ENCODE measurements at places on chromosomes 4 and X. TPM values are rescaled to one million over a fixed set of nuclear protein-coding genes. Genes with fewer than 3 reads are reported as not detected.
A peak's percentile ranks its signal among the peaks of the same experiment; 100 is the strongest.

DNA sequence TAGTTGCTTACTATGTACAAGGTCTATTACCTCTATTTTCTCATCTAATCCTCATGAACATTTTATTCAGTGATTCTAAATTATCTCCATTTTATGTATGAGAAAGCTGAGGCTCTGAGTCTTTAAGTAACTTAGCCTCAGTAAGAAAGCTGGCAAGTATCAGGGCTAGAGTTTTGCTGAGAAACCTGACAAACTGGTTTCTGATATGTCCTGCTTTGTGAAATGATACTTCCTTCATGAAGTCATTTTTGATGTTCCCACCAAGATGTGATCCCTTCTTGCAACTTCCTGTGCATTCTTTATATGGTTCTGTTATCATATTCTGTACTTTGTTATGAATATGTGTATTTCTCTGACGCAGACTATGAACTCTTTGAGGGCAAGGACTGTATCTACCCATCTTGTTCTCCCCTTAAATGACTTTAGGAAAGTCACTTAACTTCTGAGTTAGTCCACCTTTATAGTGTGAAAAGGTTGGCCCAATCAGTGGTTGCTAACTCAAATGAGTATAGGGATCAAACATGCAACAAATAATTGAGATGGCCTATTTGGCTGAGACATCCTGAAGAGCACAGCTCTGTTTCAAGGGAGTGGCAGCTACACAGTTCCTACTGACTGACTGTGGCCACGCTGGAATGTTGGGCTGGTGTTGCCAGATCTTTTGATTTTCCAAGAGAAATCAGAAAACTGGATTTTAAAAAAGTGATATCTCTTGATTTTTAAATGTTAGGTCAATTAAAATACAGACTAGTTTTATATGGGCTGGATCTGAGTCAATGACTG is 127.9 kb upstream of the AMOT start:
- no peak overlapping the region for H3K27ac ChIP-seq
- H3K27me3 ChIP-seq, result no peaks in the 10 kb centered on the region
- DNase-seq, result no peak
- H3K36me3 ChIP-seq, result no peaks in the 10 kb centered on the region

GRCh38 chrX:12548746-12549145 is 242.5 kb upstream of the PRPS2 start:
- no peaks in the 10 kb centered on the region for H3K27me3 ChIP-seq
- H3K4me1 ChIP-seq, result no peaks in the 10 kb centered on the region
- DNase-seq, result peak; percentile 35
- H3K36me3 ChIP-seq, result no peaks in the 10 kb centered on the region

DNA sequence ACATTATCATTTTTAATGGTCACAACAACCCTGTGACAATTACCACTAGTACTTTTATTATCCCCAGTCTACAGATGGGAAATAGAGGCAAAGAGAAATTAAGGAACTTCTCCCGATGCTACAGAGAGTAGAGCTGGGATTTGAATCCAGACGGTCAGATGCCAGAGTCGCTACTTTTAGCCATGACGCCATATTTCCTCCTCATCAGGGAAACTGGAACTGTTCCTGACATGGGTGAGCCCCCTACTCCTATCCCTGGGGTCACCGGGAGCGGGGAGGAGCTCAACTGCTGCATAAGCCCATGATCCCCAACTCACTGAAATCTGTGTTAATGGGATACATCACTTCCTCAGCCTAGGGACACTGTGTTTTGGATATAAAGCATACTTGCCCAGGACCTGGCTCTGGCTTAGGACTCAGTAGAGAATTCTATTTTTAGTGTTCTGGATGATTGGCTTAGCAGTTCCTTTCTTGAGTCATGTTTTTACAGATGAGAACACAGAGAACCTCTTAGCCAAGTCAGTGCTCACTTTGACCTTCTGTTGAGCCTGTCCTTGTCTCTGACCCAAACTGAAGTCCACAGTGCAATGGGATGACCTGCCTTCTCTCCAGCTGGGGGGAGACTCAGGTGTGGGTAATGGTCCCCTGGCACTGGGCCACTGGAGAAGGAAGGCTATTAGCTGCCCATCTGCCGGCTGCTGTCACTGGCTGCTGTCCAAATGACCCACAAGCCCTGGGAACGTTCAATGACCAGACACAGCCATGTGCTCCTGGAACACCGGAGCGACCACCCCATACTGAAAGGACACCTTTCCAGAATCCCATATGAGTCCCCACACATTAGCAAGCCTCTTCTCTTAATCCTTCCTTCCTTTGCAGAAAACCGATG is 90.8 kb upstream of the SHISA3 start:
- H3K4me1 ChIP-seq, result no peaks in the 10 kb centered on the region
- H3K4me3 ChIP-seq, result no peak overlapping the region
- no peaks in the 10 kb centered on the region for H3K27me3 ChIP-seq

DNA sequence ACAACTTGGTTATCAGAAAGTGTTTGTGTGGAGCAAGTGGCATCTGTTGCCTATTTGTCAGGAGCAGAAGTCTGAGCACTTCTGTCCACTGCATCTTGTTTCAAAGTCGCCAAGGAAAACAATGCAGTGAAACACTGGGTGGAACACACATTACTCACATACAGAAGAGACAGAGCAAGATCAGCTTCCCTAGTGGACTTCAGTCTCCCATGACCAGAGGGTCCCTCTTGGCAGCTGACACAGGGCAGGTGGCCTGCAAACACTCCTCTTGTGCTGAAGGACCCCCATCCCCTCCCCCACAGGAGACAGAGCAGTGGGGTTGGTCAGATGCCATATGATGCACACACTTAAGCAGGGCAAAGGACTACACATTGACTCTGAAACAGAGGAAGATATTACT is 3.6 kb upstream of the BBS12 start:
- H3K27ac ChIP-seq, result no peak overlapping the region
- no peaks in the 10 kb centered on the region for H3K27me3 ChIP-seq
- no peak for DNase-seq
- no peaks in the 10 kb centered on the region for H3K36me3 ChIP-seq
- no peak overlapping the region for H3K4me3 ChIP-seq

GRCh38 chrX:33339219-33339618 is 127.9 kb upstream of the DMD start:
- no peak for DNase-seq
- no peak overlapping the region for H3K4me3 ChIP-seq
- H3K27ac ChIP-seq, result no peak overlapping the region
- H3K27me3 ChIP-seq, result no peaks in the 10 kb centered on the region
- H3K4me1 ChIP-seq, result no peaks in the 10 kb centered on the region

DNA sequence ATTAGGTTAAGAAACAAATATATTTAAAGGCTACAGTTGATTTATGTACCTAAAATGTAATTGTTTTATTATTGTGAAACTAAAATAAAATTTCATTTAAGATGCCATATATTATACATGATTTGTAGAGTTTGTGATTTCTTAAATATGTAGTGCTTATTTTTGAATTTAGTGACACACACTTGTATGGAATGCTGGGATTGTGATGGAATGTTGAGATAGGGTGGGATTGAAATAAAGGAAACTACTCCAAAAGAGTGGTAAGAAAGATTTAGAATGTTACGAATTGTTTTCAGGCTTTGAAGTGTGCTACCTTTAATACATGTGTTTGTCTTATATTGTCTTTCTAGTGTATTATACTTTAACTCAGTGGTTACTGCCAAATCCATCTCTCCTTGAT is 330.3 kb upstream of the PITX2 start:
- no peak overlapping the region for H3K27ac ChIP-seq
- H3K4me3 ChIP-seq, result no peak overlapping the region
- H3K27me3 ChIP-seq, result no peaks in the 10 kb centered on the region
- no peaks in the 10 kb centered on the region for H3K4me1 ChIP-seq
- H3K36me3 ChIP-seq, result no peaks in the 10 kb centered on the region

- H3K36me3 ChIP-seq, result no peaks in the 10 kb centered on the region
- DNase-seq, result no peak
- H3K27me3 ChIP-seq, result no peaks in the 10 kb centered on the region
- H3K27ac ChIP-seq, result no peak overlapping the region
Observed at GRCh38 chr4:36917413-36917812, 327.1 kb upstream of the NWD2 start.

- no peak overlapping the region for H3K4me3 ChIP-seq
- peaks cover 83% of the 10 kb centered on the region for H3K4me1 ChIP-seq
- H3K27me3 ChIP-seq, result no peaks in the 10 kb centered on the region
- H3K27ac ChIP-seq, result peak overlapping the region; percentile 71
Observed at GRCh38 chr4:146343199-146343598, 128.9 kb downstream of the REELD1 start.

GRCh38 chr4:2941138-2942036 is 21.8 kb downstream of the NOP14 start:
- H3K4me3 ChIP-seq, result no peak overlapping the region
- no peaks in the 10 kb centered on the region for H3K4me1 ChIP-seq
- H3K27me3 ChIP-seq, result no peaks in the 10 kb centered on the region
- no peak overlapping the region for H3K27ac ChIP-seq
- DNase-seq, result no peak

DNA sequence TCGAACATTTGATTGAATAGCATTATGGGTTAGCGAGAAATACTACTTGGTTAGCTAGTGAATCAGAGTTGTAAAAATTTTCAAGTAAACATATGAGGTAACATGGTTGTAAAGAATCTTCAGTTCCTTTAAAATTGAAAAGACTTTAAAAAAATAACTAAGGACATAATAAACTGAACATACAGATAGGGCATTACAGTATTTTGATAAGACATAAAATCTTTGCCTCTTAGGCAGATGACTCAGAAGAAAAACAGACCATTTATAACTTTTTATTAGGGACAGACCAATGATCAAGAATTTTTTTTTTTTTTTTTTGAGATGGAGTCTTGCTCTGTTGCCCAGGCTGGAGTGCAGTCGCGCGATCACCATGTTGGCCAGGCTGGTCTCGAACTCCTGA is 43.1 kb downstream of the PNMA5 start:
- H3K27ac ChIP-seq, result no peak overlapping the region
- H3K36me3 ChIP-seq, result no peaks in the 10 kb centered on the region
- DNase-seq, result no peak
- no peak overlapping the region for H3K4me3 ChIP-seq
- no peaks in the 10 kb centered on the region for H3K27me3 ChIP-seq

GRCh38 chr4:154836513-154836912 is 55.4 kb downstream of the RBM46 start:
- H3K4me3 ChIP-seq, result no peak overlapping the region
- no peak overlapping the region for H3K27ac ChIP-seq
- no peaks in the 10 kb centered on the region for H3K36me3 ChIP-seq
- no peaks in the 10 kb centered on the region for H3K4me1 ChIP-seq
- no peaks in the 10 kb centered on the region for H3K27me3 ChIP-seq
- DNase-seq, result no peak

- peak overlapping the region; percentile 63 for H3K27ac ChIP-seq
- DNase-seq, result peak; percentile 92
- H3K4me3 ChIP-seq, result peak overlapping the region; percentile 25
- no peaks in the 10 kb centered on the region for H3K36me3 ChIP-seq
Observed at GRCh38 chr4:173415885-173416653, 17.2 kb upstream of the SCRG1 start.

DNA sequence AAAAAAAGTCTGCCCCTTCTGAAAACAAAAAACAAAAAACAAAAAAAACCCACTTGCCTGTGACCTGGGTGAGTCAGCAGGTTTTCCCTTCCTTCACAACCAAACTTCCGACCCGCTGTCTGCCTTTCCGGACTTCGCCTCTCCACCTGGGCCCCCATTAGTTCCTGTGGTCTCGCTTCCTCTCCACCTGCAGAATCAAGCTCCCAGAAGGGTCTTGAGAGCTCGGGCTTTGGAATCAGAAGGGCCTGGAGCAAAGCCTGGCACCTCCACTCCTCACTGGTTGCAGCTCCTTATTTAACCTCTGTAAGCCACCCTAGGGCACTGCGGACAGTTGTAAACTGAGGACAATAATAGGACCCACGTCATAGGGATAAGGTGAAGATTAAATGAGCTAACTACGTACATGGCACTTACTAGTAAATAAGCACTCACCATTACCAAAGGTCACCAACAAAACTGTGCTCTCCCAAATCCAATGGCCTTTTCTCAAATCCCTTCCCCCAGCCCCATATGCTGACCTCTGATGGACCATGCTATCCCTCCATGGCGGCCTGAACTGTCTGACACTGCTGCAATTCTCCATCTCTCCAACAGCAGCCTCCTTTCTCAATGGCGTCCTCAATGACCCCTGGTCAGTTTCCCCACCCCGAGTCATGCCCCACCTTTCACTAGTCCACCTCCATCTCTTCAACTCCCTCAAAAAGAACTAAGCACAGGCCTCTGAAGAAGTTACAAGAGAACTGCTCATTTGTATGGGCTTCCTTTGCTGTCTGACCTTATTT is 64.2 kb downstream of the IRF2 start:
- no peak overlapping the region for H3K4me3 ChIP-seq
- peaks cover 19% of the 10 kb centered on the region for H3K4me1 ChIP-seq
- no peak for DNase-seq
- no peaks in the 10 kb centered on the region for H3K27me3 ChIP-seq

DNA sequence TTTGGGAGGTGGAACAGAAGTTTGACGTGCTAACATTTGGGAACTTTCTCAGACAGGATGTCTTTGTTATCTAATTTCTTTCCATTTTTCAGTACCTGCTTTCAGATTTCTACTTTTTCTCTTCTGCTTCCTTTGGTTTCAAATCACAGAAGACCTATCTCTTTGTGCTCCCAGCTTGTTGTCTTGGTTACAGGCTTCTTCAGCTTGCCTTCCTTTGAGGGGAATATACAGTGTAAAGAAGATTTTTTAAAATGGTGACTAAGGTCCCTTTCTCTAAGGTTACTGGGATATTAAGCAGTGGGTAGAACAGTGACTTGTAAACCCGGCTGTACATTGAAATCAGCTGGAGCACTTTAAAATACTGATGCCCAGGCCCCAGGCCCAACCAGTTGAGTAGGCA is 48.0 kb downstream of the TMEM164 start:
- peaks cover 4% of the 10 kb centered on the region for H3K4me1 ChIP-seq
- H3K27me3 ChIP-seq, result no peaks in the 10 kb centered on the region
- no peaks in the 10 kb centered on the region for H3K36me3 ChIP-seq
- no peak overlapping the region for H3K4me3 ChIP-seq
- no peak overlapping the region for H3K27ac ChIP-seq

DNA sequence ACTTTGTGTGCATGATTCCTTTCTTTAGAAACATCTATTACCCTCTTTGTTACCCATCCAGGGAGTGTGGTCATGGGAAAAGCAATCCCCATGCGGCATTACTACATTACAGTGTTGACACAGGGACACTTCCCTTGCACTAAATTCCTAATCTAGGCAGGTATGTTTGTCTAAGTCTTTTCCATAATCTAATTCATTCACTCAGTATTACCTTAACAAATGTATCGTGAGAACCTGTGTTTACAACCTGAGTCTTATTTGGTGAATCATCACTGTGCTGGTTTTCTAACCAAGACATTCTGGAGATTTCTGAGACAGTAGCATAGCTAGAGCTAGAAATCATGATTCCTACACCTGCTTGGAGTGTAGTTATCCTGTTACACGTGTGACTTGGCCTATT is 326.8 kb downstream of the BMPR1B start:
- no peaks in the 10 kb centered on the region for H3K4me1 ChIP-seq
- H3K27me3 ChIP-seq, result no peaks in the 10 kb centered on the region

GRCh38 chr4:159281771-159282170 is 178.9 kb downstream of the RAPGEF2 start:
- H3K36me3 ChIP-seq, result no peaks in the 10 kb centered on the region
- H3K27ac ChIP-seq, result no peak overlapping the region
- H3K27me3 ChIP-seq, result no peaks in the 10 kb centered on the region
- H3K4me3 ChIP-seq, result no peak overlapping the region
- no peak for DNase-seq

XPNPEP2 gene
- total RNA-seq, result not detected

OPN1LW gene
- not detected for total RNA-seq

TGIF2LX gene
- not detected for total RNA-seq

RAB41 gene
- not detected for total RNA-seq

DRP2 gene
- total RNA-seq, result 0.68 TPM

ADGRG4 gene
- not detected for total RNA-seq

RRH gene
- total RNA-seq, result 0.47 TPM

FAM47A gene
- not detected for total RNA-seq
